Nucleus accumbens (tissue), 56 donors: ENCODE measurements at places on chromosomes 4 and X.
A peak's percentile ranks its signal among the peaks of the same experiment; 100 is the strongest.

- DNase-seq: no peak
Measured at GRCh38 chr4:99264927-99265326, 25.9 kb downstream of the ADH1A start.

- no peak for DNase-seq
Measured at GRCh38 chrX:68571610-68572311, 72.9 kb downstream of the YIPF6 start.

DNA sequence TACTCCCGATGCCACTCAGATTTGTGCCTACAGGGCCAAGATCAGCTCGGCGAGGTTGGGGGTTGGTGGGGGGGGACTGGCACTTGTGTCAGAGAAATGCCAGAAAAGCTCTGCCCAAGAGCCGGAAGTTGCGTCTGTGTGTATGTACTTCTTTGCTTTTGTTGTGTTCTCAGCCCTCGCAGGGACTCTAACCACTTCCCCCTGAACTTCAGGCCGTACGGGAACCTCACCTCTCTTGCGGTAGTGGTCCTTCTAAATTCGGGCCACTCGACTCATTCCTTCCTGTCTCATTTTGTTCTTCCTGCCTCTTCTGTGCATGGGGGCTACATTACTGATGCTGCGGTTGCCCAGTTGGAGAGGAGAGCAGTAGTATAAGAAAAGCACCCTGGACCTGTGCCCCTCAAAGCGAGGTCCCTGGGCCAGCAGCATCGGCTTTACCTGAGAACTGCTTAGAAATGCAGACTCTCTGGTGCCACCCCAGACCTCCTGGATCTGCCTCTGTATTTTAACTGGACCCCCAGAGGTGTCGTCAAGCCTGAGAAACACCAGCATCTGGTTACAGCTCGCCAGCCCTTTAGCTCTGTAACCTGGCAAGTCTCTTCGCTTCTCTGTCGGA is 146.3 kb upstream of the RPS6KA3 start:
- DNase-seq: no peak

DNA sequence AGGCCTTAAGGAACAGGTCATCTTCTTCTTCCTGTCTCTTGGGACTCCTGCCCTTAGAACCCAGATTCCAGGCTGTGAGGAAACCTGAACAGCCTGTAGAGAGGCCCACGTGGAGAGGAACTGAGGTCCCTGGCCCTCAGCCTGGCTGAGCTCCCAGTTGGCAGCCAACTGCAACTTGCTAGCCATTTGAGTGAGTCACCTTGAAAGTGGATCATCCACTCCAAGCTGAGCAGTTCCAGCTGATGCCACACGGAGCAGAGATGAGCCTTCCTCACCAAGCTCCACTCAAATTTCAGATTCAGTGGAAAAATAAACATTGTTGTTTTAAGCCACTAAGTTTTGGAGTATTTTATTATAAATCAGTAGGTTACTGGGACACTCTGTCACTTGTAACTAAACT is 392.5 kb downstream of the BCOR start:
- DNase-seq: no peak

DNA sequence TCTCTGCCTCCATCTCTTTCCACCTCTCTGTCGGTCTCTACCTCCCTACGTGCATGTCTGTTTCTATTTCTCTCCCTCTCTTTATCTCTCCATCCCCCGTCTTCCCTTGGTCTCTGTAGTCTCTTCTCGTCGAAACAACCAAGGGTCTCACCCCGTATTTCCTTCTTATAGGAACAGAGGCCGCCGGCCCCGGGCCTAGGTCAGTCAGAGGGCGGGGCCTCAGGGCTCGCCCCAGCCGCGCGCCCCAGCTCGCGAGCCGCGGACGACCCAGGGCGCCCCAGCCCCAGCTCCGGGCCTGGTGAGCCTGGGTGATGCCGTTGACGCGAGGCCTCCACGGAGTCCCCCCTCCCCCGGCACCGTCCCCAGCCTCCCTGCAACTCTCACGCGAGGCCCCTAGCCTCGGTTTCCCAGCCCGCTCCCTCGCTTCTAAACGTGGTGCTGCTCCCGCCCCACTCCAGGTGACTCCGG is 6.6 kb downstream of the TIMM17B start:
- no peak for DNase-seq

- DNase-seq: no peak
Measured at GRCh38 chr4:152998861-152999260, 62.7 kb downstream of the FHDC1 start.

GRCh38 chrX:155001873-155002272 is 20.6 kb downstream of the F8 start:
- no peak for DNase-seq

GRCh38 chrX:67892401-67892800 is 348.6 kb downstream of the AR start:
- DNase-seq: no peak

- DNase-seq: no peak
Measured at GRCh38 chr4:40918330-40918729, 168.6 kb downstream of the NSUN7 start.

DNA sequence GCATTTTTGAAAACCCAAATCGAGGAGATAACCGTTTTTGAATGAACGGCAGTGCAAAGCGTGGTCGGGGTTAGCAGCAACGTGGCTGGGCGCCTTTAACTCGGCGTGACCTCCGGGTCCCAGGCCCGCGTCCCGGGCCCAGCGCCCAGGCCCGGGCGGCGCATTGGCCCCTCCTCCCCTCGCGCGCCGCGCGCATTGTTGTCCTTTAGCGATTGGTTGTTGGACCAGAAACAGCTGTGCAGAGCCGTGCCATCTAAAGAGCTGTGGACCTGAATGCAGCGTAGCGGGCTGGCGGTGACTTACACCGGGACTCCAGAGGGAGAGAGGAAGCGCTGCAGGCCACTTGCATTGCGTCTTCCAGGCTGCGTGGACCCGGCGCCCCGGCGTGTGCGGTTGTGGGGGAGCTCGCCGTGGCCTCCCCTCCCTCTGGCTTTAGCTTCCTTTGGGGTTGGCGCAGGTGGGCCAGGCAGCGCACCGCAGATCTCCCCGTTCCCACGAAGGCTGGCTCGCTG is at the start of gene STOX2:
Gene STOX2, plus strand, starts transcription at position 227 of the 512 bp plus-strand sequence. CDS start 1,484 bp downstream, outside the sequence.
- peak; percentile 88 for DNase-seq

DNA sequence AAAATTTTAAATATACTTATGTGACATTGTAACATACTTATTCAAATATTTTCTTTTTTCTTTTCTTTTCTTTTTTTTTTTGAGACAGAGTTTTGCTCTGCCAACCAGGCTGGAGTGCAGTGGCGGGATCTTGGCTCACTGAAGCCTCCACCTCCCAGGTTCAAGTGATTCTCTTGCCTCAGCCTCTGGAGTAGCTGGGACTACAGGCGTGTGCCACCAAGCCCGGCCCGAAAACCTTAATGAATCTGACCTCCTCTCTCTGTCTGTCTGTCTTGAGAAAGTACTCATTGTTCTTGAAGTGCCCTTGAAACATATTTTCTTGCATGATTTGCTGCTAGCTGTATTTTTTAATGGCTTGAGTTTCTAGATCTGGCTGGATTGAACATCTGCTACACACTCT is 136.8 kb downstream of the ANAPC4 start:
- DNase-seq: no peak

- no peak for DNase-seq
Measured at GRCh38 chrX:65300104-65300809, 234.3 kb downstream of the LAS1L start.

DNA sequence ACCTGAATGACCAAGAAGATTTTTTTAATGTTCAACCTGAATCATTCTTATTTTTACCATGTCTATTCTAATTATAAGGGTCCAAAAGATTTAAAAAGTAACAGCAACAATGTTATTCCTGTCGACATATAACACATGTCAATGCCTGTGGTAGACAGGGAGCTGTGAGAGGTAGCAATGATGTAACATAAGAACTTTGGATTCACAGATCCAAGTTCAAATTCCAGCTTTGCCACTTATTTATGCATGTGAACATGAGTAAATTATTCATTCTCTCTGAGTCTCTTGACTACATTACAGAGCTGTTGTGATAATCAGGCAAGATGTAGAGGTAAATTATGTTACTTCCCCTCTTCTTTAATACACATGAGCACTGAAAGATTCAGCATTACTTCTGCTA is 54.5 kb downstream of the KLHL8 start:
- DNase-seq: no peak

- DNase-seq: no peak
Measured at GRCh38 chrX:24148121-24148520, 1.4 kb upstream of the ZFX start.

DNA sequence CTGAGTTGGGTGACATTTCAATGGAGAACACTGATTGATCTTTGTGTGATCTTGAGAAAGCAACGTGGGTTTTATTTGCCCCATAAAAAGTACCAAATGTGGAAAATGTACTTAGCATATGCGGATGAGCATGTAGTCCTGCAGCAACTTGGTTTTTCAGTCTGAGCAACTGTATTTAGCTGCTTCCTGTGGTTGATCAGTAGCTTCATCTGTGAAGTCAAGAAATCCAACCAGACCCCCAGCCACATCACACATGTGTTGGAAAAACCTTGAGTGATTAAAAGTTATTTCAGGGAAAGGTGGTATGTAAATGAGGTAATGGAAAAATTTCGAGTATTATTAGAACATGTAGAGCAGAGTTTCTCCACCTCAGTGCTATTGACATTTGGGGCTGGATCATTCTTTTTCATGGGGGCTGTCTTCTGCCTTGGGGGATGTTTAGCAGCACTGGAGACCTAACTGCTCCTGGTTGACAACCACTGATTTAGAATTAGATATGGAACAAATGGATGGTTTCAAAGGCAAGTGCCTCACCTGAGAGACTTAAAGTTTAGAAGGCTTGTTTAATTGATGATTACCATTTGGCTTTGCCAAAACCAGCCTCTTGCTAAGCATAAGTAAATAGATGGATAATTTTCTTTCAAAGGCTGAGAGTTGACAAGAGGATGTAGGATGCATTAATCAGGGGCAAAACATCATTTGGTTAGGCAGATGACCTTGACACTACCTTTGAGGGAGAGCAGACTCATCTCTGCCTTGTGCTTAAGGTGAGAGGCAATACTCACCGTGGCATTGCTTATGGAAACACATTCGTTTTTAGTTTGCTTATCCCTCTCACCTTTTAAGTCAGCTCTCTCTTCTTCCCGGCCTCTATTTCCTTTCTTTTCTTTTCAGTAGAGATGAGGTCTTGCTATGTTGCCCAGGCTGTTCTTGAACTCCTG is 193.0 kb upstream of the RPS6KA3 start:
- DNase-seq: no peak

DNA sequence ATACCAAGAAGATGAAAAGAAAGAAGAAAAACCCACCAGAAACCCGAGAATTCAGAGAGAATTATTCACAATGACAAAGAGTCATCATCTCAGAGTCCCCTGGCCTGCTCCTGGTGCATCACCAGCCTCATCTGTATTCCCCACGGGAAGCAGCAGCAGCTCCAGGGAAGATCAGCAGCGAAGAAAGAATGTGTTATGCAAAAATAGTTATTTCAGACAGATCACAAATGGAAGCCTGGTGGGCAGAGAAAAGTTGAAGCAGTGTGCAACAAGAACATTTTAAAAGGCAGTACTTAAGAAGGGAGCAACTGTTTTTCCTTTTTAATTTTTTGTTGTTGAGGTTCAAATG is 189.2 kb downstream of the PPP3CA start:
- DNase-seq: no peak

DNA sequence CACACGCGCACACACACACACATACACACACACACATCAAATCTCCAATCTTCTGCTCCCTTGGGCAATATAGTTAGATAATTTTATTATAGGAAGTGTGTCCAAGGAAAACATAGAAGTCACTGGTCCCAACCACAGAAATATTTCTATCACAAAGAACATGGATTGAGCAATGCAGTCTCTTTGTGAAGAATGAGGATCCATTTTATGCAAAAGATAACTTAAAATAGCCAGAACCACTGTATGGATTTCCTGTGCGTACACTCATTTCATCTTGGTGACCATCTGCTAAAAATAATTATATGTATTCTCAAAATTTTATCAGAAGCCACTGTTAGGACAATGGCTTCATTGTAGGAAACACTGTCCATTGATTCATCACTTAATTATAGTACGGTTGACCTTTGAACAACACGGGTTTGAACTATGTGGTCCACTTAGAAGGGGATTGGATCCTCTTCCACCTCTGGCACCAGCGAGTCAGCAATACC is 169.6 kb upstream of the MXRA5 start:
- DNase-seq: no peak

DNA sequence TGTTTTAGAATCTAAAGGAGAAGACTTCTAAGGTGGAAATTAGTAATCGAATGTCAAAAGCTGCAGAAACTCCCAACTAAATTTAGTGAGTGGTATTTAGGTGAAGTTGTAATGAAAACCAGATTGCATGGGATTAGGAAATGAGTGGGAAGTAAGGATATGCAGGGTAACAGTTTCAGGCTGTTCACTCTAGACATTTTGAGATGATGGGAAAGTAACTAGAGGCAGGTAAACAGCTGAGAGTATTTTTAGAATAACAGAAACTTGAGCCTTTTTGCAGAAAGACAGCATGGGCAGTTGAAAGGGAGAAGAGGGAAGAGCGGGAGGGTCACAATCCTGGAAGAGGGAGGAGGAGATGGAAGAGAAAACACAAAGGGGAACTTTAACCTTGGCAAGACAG is 12.7 kb downstream of the SPRY1 start:
- no peak for DNase-seq

DNA sequence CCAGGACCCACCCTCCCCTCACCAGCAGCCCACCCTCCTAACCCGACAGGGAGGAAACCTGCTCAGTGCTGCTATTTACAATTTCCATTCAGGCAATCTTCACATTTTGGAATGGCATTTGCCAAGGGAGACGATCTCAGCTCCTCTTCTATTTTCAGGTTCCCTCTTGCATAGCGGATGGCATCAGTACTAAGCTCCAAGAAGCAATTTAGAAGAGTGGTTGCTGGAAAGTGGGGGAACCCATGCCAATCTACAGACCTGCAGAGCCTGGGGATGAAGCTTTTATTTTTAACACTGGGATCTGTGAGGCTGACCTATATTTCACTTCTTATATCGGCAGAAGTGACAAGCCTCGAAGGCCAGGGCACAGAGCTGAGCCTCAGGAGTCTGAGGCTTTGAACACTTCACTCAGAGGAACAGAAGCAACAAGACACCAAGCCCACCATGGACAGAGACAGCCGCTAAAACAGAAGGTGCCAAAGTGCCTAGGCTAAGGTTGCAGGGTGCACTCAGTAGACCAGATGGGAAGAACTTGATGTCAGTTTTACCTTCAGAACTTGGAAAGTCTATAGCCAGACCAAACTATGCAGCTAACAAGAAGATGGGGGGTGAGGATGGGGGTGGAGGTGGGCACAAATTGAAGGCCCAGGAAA is 44.0 kb downstream of the SCD5 start:
- DNase-seq: no peak

DNA sequence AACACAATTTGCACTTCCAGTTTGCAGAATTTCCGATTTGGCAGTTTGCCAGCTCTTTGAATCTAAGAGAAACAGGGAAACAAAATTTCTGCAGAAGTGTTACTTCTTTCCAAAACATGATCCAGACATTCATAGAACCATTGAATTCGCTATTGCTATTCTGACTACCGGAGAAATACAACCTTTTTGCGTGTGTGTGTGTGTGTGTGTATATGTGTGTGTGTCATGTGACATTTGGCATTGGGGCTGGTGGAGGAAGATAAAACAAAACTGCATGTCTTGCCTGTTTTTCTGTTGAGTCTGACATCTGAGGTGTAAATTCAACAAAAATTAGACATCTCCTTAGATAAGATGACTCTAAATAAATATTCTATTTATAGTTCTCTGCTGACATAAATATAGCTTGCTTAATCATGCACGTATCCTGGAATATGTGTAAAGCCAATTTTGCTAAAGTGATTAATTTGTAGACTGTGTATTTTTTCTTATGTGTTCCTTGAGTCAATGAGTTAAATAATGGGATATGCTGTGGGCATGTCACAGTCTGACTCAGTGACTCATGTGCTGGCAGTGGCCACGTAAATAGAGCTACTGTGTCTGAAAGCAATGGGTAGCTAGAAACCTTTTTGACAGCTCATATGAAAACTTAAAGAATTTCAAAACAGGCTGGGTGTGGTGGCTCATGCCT is 98.9 kb downstream of the HPGD start:
- DNase-seq: no peak
